ENCODE measurements at places on chromosomes 6 and 20. TPM values are rescaled to one million over a fixed set of nuclear protein-coding genes. Genes with fewer than 3 reads are reported as not detected.

SNRPB gene
- total RNA-seq = 30.0 TPM

NFS1 gene
- 60.9 TPM for total RNA-seq

FUT9 gene
- total RNA-seq = not detected

SRMS gene
- total RNA-seq = not detected

All from left lobe of liver (tissue), 2 donors.